D341Med (cell line): ENCODE measurements at places on chromosomes 3 and 15.

DNA sequence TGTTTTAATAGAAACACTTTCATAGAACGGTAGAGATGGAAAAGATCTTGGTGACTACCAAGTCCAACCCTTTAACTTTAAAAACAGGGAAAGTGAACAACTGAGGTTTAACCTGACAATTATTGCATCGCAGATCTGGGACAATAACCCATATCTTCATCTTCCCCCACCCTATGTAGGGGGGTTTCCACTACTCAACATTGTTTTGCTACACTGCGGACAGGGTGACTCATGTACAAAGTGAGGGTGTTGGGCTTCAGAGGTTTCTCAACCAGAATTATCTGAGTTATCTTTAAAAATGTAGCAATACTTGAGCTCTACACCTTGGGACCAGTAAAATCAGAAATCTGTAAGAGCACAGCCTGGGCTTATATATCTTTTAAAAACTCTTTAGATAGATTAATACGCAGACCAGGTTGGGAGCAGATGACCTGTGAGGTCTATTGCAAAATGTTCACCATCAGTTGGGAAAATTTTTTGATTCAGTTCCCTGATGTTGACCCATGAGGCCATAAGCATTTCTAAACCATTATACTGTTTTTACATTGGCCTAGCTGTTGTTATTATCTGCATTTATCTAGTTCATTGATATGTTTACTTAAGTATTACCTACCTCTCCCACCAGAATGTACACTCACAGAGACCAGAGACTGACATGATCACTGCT lies 103.6 kb upstream of the ICE2 start:
- no peak for DNase-seq

- DNase-seq: peak; percentile 62
Measured at GRCh38 chr3:126356373-126357264, 589 bp downstream of the KLF15 start.

- DNase-seq: no peak
Measured at GRCh38 chr3:160478338-160478737, 28.8 kb upstream of the TRIM59 start.

- no peak for DNase-seq
Measured at GRCh38 chr3:114887806-114888205, 259.3 kb downstream of the ZBTB20 start.

DNA sequence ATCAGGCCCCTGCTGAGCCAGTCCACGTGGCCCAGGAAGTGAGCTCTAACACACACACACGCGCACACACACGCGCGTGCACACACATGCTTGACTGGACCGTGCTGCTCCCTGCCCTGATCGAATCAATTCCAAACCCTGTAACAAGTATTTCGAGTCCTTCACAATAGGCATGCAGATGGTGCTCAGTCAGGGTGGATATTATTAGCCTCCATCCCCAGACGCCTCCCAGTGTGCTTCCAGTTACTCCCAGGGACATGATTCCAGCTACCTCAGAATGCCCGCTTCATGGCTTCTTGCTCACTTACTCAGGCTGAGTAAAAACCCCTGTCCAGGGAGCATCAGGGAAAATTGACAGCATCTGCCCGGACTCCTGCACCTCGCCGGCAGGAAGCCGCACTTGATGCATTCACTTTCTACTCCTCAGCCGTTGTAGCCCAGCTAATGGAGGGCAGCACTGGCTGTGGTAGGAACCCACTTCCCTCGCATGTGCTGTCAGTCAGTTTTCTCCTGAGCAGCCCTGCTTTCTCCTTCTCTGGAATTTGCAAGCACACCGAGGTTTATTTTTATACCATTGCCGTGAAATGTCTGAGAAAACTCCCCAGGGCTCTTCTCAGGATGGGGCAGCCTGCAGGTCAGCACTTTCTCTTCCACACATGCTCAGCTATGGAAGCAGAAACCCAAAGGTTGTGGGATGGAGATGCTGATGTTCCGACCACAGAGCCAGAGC lies 126.1 kb upstream of the ABHD17C start:
- DNase-seq: no peak

- peak; percentile 72 for DNase-seq
Measured at GRCh38 chr3:112013058-112013783, 14.5 kb downstream of the TAGLN3 start.
